ENCODE measurements at places on chromosomes 2 and 18.

GRCh38 chr2:60415814-60416213 lies 137.6 kb downstream of the BCL11A start:
- DNase-seq, result no peak

DNA sequence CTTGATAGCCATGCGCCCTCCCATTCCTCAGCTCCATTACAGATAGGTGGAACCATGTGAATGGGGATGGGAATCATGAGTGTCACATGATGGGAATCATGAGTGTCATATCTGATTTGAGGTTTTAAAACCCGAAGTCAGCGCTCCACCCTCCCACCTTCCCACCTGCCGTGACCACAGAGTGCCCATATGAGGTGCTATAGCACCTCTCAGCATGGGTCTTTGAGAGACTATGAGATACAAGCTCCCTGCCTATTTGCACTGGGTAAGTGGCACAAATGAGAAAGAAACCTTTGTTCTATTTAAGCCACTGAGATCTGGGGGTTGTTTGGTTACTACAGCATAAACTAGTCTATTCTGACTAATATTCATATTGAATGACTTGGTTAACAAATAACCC lies 78.5 kb upstream of the PTPRM start:
- DNase-seq, result no peak

- DNase-seq, result no peak
Measured at GRCh38 chr2:64780041-64780440, 126.3 kb upstream of the SERTAD2 start.

GRCh38 chr2:45223531-45223930 lies 214.3 kb upstream of the SIX2 start:
- DNase-seq, result no peak

- DNase-seq, result no peak
Measured at GRCh38 chr2:157439824-157440186, 4.1 kb downstream of the CYTIP start.

DNA sequence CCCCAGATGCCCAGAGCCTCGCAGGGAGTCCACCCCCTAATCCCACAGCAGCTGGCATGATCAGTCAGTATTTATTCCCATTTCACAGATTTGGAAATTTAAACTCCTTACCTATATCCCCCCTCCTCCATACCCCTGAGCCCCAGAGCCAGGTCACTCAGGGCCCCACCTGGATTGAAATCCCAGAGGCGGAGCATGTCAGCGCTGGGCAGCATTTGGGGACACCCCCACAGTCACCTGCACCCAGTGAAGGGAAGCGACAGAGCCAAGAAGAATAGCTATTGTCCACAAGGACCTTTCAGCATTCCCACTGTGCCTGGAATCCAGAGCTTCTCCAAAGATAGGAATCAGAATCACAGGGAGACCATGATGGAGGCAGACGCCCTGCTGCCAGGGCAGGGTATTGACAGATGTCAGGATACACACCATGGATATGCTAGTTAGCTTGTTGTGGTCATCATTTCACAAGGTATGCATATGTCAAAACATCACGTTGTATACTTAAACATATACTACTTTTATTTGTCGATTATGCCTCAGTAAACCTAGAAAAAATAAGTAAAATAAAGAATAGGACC lies 968 bp upstream of the ASTL start:
- no peak for DNase-seq

- DNase-seq, result no peak
Measured at GRCh38 chr18:65919018-65919417, 168.2 kb downstream of the CDH7 start.

DNA sequence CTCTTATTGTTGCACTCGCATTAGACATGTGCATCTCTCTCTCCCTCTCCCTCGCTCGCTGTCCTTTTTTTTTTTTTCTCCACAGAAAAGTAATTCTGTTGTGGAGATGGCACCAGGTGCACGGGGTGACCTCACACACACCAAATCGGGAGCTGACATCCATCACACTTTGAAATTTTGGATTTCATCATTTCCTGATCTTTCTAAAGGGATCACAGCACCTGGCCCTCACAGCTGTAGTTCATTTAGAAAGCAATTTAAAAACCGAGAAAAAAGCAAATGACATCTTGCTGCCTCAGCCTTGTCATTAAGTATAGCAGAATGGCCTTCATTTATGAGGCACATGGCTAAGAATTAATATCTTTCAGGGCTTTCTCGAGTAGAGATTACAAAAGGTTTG lies 717.2 kb downstream of the RNF144A start:
- no peak for DNase-seq
